Skin of body (tissue), 3 donors: ENCODE measurements at places on chromosomes 13 and 19. TPM values are rescaled to one million over a fixed set of nuclear protein-coding genes. Genes with fewer than 3 reads are reported as not detected.

GRCh38 chr13:31242916-31243315, 43.1 kb downstream of the B3GLCT start:
- DNase-seq = peak; percentile 78

ANGPTL8 gene
- total RNA-seq = 55.3 TPM

PNMA8C gene
- 0.20 TPM for total RNA-seq

WTIP gene
- 14.4 TPM for total RNA-seq

DNA sequence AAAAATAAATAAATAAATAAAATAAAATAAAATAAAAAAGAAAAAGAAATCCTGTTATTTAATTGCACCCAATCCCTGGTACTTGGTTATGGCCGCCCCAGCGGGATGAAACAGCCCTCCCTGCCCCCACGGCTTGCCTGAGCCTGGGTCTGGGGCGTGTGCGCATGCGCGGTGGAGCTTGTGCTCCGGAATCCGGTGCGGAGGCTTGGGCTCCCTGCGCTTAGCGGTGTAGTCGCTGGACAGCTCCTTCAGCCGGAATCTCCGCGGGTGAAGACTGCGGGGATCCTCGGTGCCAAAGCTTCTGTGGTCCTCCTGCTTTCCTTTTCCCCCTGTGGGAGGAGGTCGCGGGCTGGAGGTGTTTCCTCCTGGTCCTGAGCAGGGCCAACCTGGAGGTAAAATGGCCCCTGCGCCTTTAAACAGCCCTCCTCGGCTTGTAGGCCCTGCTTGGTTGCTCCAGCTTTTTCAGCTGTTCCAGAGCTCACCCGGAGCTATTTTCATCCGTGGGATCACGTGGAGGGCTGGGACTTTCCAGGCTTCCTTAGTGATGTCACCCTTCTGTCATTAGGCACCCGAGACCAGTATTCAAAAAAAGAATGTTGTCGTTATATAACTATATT, at the start of gene PLA2G4C:
PLA2G4C (minus strand) TSS at position 468 of the 617 bp plus-strand sequence. CDS start 4,288 bp downstream, outside the sequence.
- peak; percentile 86 for DNase-seq

DNA sequence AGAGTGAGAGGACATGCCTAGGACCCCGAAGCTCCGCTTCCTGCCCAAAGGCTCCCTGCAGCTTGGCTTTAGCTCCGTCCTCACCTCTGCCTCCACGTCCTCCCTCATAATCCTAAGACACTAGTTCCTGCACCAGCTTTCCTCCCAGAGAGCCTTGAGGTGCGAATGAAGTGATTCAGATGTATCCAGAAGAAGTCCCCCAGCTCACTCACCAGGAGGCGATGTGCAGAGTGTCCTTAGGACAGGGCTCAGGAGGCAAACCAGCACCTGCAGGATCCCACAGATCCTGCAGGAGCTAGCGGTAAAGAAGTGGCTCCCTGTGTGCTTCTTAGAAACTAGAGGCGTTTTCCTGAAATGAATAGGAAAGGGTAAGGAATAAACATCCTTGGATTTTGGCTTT, 109.7 kb downstream of the HSPH1 start:
- DNase-seq = no peak

IRS2 gene
- total RNA-seq = 11.5 TPM

MARCHF2 gene
- total RNA-seq = 24.0 TPM

DNAAF3 gene
- total RNA-seq = not detected

- no peak for DNase-seq
These were observed 41.7 kb upstream of the VSTM2B start for GRCh38 chr19:29483944-29484581.

- DNase-seq = no peak
These were observed 5.9 kb downstream of the LAMP1 start for GRCh38 chr13:113302986-113303385.

DNA sequence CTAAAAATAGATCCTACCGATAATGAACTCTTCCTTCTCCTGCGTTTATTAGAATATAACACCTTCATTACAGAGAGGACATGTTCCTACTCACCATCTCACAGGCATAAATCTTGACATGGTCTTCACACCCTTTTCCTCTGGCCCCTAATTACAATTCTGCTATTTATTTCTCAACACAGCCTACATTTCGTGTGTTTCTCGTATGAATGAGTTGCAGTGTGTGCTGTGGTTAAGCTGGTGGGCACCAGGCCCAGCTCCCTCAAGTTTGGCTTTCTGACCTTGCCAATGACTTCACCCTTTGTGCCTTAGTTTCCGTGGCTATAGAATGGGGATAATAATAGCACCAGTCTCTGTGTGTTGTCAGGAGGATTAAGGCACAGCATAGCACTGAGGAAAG, 12.3 kb upstream of the KATNAL1 start:
- DNase-seq = no peak

DNA sequence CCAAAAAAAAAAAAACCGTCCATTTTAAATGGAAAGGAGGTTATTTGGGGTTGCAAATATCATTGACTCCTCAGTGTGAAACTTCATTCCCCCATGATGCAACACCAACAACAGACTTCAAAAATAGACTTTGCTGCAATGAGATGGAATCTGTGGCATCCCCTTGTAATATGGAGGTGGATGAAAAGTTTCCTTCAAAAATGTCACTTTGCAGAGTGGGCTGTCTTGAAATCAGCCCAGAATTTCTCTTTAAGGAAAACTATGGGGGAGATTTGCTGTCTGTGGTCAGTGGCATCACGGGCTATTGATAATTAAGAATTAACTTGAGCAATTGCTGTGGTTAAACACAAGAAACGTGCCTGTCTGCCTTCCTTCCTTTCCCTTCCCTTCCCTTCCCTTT, 1.5 kb downstream of the GPR18 start:
- no peak for DNase-seq

GRCh38 chr13:29756506-29756905, 93.9 kb downstream of the UBL3 start:
- no peak for DNase-seq

GRCh38 chr19:2777952-2778683, 5.0 kb downstream of the SGTA start:
- DNase-seq = no peak

KHSRP gene
- total RNA-seq = 100 TPM

MYH14 gene
- total RNA-seq = 38.4 TPM

- DNase-seq = no peak
These were observed 19.9 kb downstream of the ELAVL1 start for GRCh38 chr19:7985481-7985911.

CLEC4M gene
- 0.59 TPM for total RNA-seq

HSD17B14 gene
- total RNA-seq = 3.4 TPM

FGF21 gene
- total RNA-seq = not detected

SULT2A1 gene
- total RNA-seq = not detected

GRCh38 chr13:105007166-105007808, 1528.2 kb downstream of the EFNB2 start:
- DNase-seq = no peak

GRCh38 chr19:13262450-13262849, 112.2 kb downstream of the IER2 start:
- no peak for DNase-seq

GRCh38 chr13:86080340-86080995, 281.2 kb upstream of the SLITRK6 start:
- DNase-seq = no peak

- no peak for DNase-seq
These were observed 430 bp downstream of the ZNF358 start for GRCh38 chr19:7516333-7516732.

DNA sequence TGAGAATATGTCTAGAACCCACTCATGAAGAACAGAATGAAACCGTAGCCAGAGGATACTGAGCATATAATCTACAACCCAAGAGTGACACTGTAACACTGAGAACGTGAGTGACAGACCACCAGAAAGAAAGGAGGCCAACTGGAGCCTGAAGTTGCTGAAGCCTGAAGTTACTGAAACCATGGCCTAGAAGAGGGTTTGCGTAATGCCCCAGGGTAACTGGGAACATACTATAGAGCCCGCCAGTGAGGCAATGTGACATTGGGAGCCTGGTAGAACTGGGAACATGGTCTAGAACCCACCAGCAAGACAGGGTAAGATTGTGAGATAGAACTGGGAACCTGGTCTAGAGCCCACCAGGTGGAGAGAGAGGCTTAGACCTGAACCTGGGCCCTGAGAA, 15.5 kb upstream of the TNFSF14 start:
- no peak for DNase-seq

- no peak for DNase-seq
These were observed 2841.1 kb upstream of the PCDH20 start for GRCh38 chr13:64256751-64257150.

ATP1A3 gene
- not detected for total RNA-seq

DNA sequence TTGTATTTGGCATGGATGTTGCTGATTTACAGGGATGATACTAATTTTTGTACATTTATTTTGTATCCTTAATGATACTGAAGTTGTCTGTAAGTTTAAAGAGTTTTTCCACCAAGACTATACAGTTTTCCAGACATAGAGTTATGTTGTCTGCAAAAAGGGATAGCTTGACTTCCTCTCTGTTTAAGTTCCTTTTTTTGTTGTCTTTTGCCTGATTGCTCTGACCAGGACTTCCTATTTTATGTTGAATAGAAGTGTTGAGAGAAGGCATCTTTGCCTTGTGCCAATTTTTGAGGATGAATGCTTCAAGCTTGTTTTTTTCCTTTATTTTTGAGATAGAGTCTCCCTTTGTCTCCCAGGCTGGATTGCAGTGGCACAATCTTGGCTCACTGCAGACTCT, 36.8 kb upstream of the ZNF681 start:
- no peak for DNase-seq

MISP3 gene
- 0.89 TPM for total RNA-seq
